ENCODE measurements at places on chromosomes 5 and 9. TPM values are rescaled to one million over a fixed set of nuclear protein-coding genes. Genes with fewer than 3 reads are reported as not detected.

DNA sequence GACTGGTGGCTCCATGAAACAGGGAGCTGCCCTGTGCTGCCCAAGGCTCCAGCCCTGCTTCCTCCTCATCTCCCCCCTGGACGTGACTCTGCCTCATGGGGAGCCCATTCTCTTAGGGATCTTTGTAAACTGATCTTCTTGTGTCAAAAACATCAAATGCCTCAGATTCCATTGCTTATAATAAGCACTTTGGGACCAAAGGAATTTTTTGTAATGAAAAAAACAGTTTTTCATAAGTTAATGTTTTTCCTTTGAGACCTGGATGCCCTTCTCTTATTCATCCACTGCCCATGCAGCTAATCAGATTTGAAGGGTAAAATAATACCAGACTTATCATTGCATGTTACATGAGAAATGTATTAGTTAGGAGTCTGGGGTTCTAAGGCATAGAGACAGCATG lies 41.7 kb downstream of the PALM2AKAP2 start:
- no peak for DNase-seq

Gene SLC27A6
- not detected for total RNA-seq

Gene CCNG1
- total RNA-seq: 300 TPM

DNA sequence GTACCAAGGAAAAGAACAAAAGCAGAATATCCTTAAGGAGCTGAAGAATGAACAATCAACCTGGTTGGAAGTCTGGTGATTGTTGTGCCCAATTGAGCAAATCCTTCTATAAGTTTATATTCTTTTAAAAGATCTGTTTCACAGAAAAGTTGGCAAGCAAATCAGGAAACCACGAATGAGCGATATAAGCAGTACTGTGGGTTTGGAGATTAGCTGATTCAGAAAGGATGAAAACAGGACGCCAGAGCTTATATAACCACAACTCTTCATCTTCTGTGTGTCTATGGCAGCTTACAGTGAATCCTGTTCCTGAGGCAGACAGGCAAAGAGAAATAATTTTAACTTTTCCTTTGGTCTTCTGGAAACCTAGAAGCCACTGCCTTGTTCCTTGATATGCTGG lies 61.7 kb downstream of the SLC38A9 start:
- peak; percentile 63 for DNase-seq

DNA sequence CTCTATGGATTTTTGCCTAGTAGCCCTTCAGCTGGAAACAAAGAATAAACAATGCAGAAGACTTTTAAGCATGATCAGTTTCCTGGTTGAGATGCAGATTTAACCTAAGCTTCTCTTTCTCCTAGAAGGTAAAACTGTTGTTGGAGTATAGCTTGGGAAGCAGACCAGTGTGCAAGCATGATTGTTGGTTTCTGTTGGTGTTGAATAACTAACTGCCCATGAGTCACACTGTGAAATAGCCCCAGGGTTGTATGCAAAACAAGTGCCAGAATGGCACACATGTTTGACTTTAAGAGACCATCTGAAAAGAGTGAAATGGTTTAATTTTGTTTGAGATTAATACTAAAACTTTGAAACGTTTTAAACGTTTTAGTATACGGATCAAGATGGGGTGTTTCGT lies 227.1 kb downstream of the ARHGEF28 start:
- peak; percentile 19 for DNase-seq

DNA sequence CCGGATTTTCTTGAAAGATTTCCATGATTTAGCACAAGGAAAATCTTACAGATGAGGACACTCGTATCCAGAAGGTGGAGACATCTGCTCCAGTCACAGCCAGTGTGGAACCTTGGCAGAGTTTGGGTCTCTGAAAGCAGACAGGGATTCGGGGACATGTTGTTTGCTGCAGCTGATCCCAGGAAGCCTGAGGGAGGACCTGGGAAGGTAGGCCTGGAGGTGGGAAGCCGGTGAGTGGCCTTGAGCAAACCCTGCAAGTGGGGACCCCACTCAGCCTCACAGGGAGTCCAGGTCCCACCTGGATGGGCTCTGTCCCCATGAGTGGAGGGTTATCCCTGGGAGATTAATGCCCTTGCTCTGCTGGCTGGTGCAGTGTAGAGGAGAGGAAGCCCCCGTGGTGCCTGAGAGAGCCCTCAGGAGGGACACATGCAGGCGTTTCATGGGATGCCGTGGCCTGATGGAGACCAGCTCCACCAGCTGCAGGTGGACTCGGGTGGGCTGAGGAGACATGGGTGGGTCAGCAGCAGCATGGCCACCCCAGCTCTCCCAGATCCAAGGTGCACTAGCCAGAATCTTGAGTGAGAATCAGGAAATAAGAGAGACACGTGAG lies 7.8 kb downstream of the MRPS2 start:
- DNase-seq: no peak

Gene EGR1
- total RNA-seq: 0.90 TPM

DNA sequence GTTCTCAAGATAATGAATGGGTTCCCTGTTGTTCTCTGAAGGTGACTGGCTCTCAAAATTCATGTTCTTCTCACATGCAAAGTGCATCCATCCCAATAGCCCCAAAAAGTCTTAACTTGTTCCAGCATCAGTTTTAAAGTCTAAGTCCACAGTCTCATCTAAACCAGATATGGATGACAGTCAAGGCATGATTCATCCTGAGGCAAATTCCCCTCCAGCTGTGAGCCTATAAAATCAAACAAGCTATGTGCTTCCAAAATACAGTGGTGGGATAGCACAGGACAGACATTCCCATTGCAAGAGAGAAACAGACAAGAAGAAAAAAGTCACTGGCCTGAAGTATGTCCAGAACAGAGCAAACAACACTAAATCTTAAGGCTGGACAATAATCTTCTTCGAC lies 25.4 kb downstream of the FBXO10 start:
- no peak for DNase-seq

DNA sequence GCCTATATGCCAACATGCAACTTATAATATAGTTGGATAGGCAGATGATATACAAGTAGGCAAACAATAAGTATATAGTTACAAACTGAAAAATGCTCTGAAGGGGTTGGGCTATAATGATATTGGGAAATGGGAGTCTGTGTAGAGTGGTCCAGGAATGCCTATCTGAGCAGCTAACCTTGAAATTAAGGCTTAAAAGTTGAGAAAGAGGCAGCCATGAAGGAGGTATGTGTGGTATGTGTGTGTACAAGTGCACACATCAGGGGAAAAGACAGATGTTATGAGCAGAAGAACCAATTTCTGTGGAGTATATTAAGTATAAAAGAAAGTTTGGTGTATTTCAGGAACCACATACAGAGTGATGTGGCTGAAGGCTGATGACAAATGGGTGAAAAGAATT lies 154.9 kb upstream of the PAPPA start:
- DNase-seq: no peak

Gene RFX3
- 4.9 TPM for total RNA-seq

- no peak for DNase-seq
Measured at GRCh38 chr5:643351-643801, 31.2 kb downstream of the CEP72 start.

DNA sequence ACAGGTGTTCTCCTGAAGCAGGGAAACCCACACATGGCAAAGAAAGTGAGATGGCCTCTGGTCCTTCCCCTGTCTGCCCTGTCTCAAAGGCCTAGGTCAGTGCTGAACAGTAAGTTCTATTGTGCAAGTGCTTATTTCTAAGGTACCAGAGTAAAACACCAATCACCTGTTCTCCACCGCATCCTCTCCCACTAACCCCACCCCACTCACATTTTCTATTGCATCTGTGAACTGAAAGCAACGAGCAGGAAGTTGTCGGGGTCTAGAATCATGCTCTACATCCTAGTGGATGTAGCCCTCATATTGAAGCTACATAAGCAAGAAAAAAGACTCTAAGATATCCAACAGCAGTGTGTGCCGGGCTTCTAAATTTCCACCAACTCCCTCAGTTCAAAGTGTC lies 265.9 kb downstream of the ENC1 start:
- no peak for DNase-seq

- DNase-seq: peak; percentile 87
Measured at GRCh38 chr5:108650997-108651396, 96.7 kb upstream of the FER start.

Gene ANP32B
- total RNA-seq: 5.8 TPM

DNA sequence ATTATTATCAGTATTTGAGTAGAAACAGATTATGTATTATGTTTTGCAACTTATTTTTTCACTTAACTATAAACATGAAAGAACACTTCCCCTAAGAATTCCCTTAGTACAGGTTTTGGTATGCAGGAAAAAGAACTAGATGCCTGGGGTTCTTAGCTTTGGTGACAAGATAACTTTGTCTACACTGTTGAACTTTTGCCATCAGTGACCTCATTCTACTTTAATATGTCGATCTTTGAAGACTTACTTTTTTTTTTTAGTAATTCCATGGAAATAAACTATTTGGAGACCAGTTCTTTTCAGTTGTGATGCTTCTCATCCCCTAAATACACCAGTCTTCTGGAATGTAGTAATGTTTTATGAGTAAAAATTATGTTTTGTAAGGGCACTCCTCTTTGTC lies 34.3 kb downstream of the ZNF462 start:
- DNase-seq: no peak

Gene TBCA
- 75.1 TPM for total RNA-seq
